ENCODE measurements at places on chromosomes 11 and 22.

GRCh38 chr11:35934981-35935380, 8.9 kb upstream of the LDLRAD3 start:
- no peak for DNase-seq

DNA sequence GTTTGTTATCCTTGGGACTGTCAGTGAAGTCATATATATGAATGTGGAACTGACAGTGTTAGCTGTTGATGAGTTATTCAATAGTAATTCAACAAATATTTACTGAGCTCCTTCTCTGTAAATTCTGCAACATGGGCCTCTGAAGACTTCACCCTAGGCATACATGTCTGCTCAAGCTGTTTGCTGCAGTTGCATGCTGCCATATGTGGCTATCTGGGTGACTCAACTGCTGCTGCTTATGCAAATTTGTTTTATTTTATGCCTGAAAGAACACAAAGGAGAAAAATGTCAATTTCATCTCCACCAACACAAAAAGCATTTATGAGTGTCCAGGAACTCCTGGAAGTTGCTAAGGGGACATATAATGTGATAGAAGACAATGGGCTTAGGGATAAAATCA, 417.6 kb downstream of the AASDHPPT start:
- DNase-seq = no peak

GRCh38 chr11:8036002-8036802, 44.8 kb upstream of the TUB start:
- DNase-seq = no peak

GRCh38 chr11:95495706-95496105, 264.7 kb upstream of the SESN3 start:
- no peak for DNase-seq

DNA sequence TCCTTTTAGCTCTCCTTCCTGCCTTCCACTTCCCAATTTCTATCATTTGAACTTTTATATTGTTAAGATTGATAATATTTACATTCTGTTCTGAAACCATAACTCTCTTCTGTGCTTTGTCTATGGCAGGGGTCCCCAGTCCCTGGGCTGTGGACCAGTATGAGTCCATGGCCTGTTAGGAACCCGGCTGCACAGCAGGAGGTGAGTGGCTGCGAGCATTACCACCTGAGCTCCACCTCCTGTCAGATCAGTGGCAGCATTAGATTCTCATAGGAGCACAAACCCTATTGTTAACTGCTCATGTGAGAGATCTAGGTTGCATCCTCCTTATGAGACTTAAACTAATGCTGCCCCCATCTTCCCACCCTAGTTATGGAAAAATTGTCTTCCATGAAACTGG, 48.4 kb upstream of the HEPHL1 start:
- DNase-seq = no peak

DNA sequence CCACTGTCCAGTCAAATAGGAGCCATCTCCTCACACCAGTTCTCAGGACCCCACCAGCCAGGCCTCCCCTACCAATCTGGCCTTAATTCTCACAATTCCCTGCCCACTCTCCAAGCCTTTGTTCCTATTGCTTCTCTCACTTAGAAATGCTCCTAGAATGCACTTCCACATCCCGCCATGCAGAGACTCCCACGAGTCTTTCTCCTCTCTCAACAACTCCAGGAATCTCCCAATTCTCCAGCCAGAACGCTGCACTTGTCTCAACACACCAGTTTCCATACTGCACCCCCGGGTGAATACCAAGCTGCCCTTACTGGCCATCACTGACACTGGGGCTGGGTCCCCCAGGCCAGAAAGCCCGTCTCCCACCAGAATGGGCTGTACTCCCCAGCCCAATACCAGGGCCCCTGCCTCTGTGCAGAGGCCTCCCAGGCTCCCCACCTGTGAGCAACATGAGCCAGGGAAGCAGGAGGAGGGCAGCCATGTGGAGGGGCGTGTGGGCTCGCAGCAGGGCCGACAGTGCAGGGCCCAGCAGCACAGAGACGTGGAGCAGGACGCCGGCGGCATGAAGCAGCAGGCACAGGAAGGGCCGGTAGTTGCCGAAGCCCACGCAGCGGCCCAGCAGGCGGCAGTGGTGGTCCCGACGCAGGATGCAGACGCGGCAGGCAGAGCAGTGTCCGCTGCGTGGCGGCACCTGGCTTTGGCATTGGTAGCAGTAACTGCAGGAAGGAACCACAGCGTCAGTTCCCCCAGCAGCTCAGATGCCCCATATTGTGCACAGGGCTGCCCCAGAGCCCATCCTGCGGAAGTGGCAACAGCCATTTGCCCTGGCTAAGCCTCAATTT, 2.4 kb downstream of the ZDHHC24 start:
- peak; percentile 35 for DNase-seq

DNA sequence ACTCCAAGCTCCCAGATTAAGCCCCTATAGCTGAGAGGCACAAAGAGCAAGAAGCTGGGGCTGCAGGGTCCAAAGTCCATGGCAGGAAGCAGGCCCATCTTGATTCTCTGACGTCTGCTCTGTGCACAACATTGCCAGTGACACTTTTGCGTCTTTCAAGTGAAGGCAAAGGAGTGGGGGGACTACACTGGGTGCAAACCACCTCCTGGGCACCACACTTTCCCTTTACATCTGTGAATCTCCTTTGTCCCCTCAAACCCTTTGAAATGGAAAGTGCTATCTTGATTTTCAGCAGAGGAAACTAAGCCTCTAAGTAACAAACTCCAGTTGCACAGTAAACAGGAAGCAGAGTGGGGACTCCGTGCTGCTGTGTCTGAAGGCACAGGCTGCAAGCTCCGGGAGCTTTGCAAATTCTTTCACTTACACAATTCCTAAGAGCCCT, 428.0 kb downstream of the LARGE1 start:
- peak; percentile 1 for DNase-seq

- DNase-seq = no peak
Observed at GRCh38 chr22:45192701-45193187, 29.0 kb downstream of the NUP50 start.

DNA sequence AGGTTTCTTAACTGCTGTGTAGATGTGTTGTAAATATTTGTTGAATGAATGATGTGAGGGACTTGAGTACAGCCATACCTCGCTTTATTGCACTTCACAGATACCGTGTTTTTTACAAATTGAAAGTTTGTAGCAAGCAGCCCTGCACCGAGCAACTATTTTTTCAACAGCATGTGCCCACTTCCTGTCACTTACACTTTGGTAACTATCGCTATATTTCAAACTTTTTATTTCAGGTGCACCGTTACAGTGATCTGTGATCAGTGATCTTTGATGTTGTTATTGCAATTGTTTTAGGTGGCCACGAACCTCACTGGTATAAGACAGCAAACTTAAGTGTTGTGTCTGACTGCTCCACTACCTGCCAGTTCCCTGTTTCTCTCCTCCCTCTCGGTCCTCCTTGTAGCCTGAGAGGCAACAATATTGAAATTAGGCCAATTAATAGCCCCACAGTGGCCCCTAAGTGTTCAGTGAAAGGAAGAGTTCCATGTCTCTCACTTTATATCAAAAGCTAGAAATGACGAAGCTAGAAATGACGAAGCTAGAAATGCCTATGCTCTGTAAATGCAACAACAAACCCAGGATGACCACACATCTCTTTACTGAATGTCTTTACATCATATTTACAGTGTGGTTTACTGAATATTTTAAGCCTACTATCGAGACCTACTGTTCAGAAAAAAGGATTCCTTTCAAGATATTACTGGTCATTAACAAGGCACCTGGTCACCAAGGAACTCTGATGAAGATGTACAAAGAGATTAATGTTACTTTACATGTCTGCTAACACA, 1.0 kb downstream of the SFI1 start:
- DNase-seq = no peak

GRCh38 chr22:49946612-49947295, 13.8 kb upstream of the PIM3 start:
- no peak for DNase-seq

DNA sequence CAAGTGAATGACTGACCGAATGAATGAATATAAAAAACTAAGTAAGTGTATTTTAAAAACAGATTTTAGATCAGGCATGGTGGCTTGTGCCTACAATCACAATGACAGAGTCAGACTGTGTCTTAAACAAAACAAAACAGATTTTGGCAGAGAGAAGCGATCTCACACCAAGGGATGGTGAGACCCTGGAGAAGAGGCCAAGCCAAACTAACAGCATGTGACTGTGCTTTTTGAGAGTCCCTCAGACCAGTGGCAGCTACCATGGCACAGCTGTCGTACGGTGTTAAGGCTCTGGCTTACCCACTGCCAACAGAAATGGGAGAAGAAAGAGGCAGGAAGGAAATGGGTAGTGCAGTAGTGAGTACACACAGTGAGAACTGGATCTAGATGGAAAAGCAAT, 60.6 kb downstream of the SGSM3 start:
- DNase-seq = no peak

DNA sequence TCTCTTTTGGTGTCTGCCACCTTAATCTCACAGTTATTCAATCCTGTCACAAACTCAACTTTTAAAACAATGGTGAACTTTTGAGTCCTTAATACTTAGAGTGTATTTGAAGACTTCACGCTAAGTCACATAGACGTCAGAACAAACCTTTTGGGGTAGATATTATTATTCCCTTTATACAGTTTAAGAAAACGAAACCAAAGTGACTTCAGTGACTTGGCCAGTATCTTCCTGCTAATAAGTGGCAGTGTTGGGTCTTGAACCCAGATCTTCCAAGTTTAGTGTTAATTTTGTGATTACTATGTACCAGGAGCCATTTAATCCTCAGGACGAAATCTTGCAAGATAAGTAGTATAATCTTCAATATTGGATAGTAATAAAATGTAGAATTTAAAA, 691 bp downstream of the CEP295 start:
- no peak for DNase-seq

GRCh38 chr11:19889531-19889930, 176.9 kb downstream of the NAV2 start:
- DNase-seq = no peak

DNA sequence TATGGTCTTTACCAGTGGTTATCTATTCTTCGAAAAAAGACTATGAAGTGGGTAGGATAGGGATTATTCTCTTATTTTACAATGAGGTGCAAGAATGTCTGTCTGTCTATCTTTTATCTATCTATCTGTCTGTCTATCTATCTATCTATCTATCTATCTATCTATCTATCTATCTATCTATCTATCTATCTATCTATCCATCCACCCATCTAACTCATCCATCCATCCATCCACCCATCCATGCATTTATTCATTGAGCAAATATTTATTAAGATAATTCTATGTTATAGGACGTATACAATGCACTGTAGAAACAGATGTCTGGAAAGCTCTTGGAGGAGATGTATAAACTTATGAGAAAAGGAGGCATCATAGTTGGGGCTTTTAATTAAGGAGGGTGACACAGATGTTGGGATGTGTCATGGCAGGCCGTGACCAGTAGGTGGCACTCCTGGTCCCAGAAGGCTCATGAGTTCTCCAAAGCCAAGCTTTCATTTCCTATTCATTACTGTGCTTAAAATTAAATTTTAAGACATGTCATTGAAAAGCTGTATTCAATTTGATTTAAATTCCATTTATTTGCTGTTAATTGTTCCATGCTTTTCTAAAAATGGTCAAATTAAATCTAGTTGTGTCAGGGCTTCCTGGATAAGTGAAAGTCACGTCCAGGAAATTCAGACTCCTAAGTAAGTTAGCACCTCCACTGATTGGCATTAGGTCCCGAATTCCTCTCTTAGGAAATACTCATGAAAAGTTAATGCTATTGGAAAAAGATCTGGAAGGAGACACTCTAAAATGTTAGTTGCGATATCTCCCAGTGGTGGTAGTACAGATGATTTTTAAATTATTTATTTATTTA, 19.0 kb upstream of the E2F8 start:
- DNase-seq = peak; percentile 38

GRCh38 chr11:46594374-46594700, 514 bp upstream of the AMBRA1 start:
- no peak for DNase-seq

DNA sequence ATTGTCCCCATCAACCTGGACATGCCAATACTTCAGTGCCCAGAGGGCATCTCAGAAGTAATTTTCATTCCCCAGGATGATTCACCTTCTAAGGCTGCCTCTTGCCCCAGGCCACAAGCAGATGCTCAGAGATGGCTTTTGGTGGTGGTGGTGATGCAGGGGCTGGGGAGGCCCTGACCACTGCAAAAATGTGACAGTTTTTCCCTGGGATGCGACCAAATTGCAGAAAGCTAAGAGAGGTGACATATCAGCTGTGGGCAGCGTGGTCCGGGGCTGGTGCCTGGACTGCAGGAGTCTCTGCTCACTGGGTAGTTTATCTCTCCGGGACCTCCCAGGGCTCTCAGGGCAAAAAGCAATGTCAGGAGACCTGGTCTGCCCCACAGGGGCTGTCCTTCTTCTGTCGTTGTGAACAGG, 39.7 kb upstream of the ACCSL start:
- DNase-seq = no peak

GRCh38 chr11:85889676-85890579, 34.7 kb downstream of the CCDC83 start:
- DNase-seq = no peak

DNA sequence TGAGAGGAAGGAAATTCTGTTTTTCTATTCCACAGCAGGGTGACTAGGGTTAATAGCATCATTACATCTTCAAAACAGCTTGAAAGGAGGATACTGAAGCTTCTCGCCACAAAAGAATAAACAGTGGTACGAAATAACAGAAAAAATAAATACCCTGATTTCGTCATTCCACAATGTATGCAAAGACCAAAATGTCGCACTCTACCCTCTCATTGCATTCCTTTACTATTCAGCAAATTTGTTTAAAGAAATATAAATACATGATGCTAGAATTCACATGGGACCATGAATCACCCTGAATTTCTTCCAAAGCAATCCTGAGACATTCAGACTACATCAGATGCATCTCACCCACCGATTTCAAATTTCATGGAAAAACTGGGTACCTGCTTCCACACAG, 112.3 kb upstream of the TOP3B start:
- no peak for DNase-seq

DNA sequence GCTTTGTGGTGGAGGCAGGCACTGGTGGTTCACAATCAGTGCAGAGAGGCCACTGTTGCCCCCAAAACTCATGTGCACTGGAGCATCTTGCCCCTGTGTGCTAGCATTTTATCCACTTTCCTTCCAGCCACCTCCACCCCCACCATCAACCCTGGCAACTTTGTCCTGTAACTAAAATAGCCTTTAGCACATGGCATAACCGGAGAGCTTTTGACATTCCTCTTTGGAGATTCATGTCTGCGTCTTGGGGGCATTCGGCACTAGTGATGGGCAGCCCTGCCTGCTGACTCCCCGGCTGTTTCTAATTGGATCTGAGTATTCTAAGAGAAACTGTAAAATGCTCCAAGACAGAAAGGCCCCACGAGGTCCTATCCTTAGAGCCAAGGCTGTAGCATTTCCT, 15.8 kb downstream of the SHISA8 start:
- DNase-seq = no peak

- DNase-seq = no peak
Observed at GRCh38 chr22:36491155-36491554, 9.7 kb upstream of the TXN2 start.

DNA sequence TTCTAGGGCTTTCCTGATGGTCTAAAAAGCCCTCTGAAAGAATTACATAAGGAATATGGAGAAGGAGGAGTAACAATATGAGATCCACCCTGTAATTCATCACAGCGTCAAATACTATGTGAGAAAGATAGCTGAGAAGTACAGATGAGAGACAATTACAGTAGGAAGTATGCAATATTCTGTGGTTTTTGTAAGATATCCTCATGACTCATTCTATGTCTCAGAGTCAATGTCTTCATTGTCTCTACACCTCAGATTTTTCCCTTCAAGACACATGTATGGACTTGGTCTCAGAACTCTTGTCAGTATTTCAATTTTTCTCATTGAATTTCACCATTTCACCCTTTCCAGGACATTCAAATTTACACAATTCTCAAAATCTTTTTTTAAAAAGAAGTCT, 343.3 kb upstream of the CTSC start:
- DNase-seq = no peak

All from naive thymus-derived CD4-positive, alpha-beta T cell (primary cell).